ENCODE measurements at places on chromosomes 1 and 21.

- peak; percentile 67 for DNase-seq
Observed at GRCh38 chr1:160193091-160193819, 2.9 kb downstream of the CASQ1 start.

DNA sequence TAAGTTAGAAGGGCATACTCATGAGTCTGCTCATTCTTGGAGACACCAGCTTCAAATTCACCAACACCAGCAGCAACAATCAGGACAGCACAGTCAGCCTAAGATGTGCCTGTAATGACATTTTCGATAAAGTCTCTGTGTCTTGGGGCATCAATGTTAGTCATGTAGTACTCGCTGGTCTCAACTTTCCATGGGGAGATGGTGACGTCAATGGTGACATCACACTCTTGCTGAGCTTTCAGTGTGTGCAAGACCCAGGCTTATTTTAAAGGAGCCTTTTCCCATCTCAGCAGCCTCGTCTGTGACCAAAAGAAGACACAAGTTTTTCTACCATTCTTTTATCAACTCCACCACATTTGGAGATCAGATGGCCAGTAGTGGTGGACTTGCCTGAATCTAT is 75.5 kb downstream of the SERINC2 start:
- no peak for DNase-seq

DNA sequence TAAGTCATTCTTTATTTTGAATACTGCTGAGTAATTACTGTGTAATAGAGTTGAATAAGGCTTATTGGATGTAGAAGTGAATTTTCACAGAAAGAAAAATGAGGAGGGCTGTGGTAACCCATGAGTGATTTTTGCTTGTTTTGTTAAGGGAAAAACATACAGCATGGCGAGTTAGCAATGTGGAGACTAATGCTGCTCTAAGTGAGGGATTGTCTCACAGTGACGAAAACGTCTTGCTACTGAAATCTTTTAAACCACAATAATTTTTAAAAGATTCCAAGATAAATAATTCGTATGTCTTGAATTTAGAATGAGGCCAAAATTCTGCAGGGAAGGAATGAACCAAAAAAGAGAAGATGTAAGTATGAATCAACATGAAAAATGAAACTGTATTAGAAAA is 16.2 kb upstream of the PLA2G4A start:
- DNase-seq = no peak

DNA sequence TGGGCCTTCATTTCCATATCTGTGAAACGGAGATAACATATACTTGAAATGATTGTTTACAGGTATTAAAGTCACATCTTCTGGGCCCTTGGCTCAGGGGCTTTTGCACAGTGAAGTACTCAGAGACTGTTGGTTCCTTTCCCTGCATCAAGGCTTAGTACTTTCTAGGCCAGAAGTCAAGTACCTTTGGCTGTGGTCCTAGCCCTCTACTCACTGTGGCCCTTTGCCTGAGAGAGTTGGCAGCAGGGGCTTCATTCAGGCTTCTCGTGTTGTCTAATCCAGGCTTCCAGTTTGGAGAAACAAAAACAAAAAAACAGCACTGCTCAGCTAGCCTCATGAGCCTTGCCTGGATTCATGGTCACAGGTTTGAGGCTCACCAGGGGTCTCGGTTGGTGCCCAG is 8.1 kb upstream of the DPH2 start:
- DNase-seq = no peak

DNA sequence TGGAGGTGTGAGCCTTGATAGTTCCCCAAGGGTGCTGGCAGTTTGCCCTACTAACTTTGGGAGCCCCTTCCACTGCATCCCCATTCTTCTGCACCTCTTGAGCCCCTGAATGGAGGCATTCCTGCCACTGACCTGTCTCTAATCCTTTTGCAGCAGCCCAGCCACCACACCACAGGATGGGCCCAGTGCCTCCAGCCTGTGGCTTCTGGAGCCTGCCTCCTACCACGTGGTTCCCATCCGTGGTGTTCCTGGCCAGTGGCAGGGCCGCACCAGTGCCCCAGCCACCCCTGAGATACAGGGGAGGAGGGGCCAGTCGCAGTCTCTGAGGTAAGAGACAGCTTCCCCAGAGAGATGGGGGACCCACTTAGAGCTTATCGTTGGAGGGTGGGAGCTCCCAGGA is 14.4 kb downstream of the INAVA start:
- no peak for DNase-seq
